ENCODE measurements at places on chromosomes 16 and 17. TPM values are rescaled to one million over a fixed set of nuclear protein-coding genes. Genes with fewer than 3 reads are reported as not detected.

Gene CHTF18
- total RNA-seq, result 7.9 TPM

Gene KRTAP4-4
- not detected for total RNA-seq

Gene ELMO3
- total RNA-seq, result 0.82 TPM

Gene ABCC12
- 0.86 TPM for total RNA-seq

Gene EME2
- 27.2 TPM for total RNA-seq

Gene TSPOAP1
- total RNA-seq, result 7.8 TPM

Gene MYBBP1A
- total RNA-seq, result 48.2 TPM

DNA sequence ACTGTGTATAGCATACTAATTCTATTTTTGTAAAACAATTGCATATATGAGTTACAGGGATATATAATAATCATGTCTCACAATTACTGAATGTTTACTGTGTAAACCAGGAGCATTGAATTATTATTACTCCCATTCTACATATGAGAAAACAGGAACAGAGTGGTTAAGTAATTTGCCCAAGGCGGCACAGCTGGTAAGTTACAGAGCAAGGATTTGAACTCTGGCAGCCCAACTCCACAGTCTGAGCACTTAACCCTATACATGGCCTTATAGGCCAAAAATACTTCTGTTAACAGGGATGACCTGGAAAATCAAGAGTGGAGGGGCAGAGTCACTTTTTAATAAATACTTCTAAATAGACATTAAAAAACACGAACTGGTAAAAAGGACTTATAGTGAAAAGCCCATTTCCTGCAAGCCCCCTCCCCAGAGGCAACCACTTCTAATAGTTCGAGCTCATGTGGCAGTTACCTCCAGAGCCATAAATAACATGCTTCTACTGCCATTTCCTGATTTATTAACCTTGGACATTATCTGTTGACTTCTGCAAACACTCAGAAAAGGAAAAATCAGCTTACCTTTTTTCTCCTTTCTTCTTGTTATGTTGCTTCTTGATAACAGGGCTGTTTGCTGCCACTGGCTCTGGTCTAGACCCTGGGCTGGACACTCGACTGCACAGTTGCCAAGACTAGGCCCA, 22.1 kb upstream of the ADGRG1 start:
- no peak for DNase-seq
- peaks cover 5% of the 10 kb centered on the region for H3K4me1 ChIP-seq
- H3K27ac ChIP-seq, result no peak overlapping the region

DNA sequence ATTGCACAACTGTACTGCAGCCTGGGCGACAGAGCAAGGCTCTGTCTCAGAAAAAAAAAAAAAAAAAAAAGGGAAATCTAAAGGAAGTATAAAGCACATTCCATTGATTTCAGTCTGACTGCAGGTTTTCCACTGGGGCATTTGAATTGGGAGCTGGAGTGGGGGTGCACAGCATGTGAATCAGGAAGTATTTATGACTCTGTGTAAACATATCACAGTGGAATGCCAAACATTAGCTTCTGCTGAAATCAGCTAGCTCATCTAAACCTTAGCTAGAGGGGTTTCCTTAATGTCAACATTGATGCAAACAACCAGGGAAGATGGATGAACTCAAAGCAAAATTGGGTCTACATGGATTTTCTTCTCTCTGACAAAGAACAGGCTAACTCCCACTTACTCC, 641.0 kb upstream of the EEF2KMT start:
- no peaks in the 10 kb centered on the region for H3K36me3 ChIP-seq
- no peaks in the 10 kb centered on the region for H3K27me3 ChIP-seq
- H3K4me1 ChIP-seq, result no peaks in the 10 kb centered on the region
- no peak for DNase-seq

DNA sequence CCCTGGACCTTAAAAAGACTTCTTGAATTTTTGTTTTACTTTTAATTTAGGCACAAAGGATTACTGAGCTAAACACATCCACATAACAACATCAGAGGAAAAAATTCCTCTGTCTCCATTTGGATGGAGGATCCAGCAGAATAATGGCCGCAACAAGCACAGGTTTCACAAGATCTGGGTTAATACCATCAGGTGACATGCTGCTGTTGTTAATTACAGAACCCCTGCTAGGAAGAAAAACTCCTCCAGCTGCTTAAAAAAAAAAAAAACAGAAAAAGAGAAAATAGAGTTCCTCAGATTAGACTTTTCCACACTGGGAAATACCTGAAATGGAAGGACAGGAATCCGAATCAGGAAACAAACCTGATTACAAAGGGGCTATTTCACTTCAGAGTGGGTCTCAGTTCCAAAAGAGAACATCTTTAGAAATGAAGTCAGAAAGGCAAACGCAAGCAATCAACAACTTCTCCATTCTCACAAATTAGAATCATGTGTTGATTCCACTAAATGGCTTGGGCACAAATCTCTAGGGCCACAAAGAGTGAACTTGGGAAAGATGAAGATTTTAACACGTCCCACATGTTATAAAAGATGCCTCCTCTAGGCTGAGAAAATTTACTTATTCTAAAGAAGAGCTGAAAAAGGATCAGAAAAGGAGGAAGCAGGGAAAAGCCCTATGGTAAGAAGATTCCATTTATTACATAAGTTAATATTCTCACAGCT, 44.0 kb downstream of the SPOP start:
- peaks cover 2% of the 10 kb centered on the region for H3K36me3 ChIP-seq
- no peak overlapping the region for H3K27ac ChIP-seq
- no peak for DNase-seq
- no peaks in the 10 kb centered on the region for H3K27me3 ChIP-seq
- H3K4me3 ChIP-seq, result no peak overlapping the region

- no peaks in the 10 kb centered on the region for H3K36me3 ChIP-seq
These were observed 2.4 kb downstream of the HSD17B1 start for GRCh38 chr17:42555122-42555622.

DNA sequence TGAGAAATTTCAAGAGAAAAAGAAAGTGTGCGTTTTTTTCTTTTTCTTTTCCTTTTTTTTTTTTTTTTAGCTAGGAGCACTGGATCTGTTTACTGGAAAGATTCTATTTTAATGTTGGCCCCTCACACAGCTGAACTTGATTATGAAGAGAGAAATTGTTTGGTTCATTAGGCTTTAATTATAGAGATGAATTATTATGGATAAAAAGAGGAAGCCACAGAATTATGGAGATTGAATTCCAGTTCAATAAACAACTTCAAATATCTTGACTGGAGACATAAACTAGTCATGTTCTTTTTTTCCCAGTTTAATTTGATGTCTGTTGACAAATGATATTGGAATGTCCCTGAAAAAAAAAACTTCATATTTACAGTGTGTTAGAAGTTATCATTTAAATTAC, 152.0 kb upstream of the HS3ST3A1 start:
- no peak overlapping the region for H3K27ac ChIP-seq
- H3K4me3 ChIP-seq, result no peak overlapping the region
- no peaks in the 10 kb centered on the region for H3K4me1 ChIP-seq
- H3K36me3 ChIP-seq, result no peaks in the 10 kb centered on the region
- H3K27me3 ChIP-seq, result no peaks in the 10 kb centered on the region

DNA sequence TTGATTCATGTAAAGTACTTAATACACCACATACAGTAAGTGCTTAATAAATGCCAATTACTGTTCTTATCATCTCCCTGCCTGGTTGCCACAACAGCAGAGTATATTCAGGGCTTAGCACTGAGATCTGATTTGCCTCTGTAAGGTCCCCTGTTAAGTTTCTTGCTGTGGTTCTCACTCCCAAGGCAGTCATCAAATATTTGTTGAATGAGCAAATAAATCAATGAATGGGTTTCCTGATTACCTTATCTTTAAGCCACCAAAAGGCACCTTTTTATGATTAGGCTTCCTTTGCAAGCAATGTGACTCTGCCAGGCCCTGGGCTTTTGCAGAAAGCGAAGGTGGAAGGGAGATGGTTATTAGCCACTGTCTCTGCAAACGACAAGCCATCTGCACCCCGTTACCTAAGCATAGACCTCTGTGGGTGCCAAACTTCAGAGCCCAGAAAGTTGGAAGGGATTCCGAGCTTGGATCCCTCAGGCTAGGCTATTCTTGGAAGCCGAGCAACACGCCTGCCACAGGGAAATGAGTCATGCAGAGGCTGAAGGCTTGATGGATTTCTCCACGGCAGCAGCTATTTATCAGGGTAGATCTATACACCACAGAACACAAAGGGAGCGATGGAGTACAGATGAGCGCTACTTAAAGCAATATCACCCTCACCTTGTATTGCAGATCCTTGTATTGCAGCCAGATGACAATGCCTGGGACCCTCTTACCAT, 102.0 kb downstream of the GRIN2A start:
- H3K4me3 ChIP-seq, result no peak overlapping the region
- H3K27me3 ChIP-seq, result no peaks in the 10 kb centered on the region
- no peak for DNase-seq
- H3K4me1 ChIP-seq, result no peaks in the 10 kb centered on the region

DNA sequence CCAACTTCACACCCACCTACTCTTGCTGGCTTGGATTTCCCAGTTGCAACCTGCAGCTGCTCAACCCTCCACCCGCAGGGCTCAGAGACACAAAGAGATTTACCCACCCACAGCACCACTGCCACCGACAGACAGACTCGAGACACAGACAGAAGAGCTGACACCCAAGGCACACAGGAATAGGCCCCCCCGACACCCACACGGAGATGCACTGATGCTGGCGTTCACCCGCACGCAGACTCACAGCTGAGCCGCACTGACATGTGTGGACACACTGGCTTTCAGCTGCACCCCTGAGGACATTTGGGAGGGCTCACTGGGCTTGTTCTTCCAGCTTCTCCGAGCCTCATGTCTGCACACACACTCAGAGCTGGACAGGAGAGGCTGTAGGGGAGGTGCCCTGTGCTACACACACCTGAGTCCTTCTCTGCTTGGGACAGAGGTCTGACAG, 8.2 kb downstream of the STX1B start:
- no peaks in the 10 kb centered on the region for H3K27me3 ChIP-seq
- H3K4me1 ChIP-seq, result peaks cover 4% of the 10 kb centered on the region

- H3K27ac ChIP-seq, result no peak overlapping the region
- DNase-seq, result no peak
- H3K36me3 ChIP-seq, result no peaks in the 10 kb centered on the region
- H3K4me3 ChIP-seq, result no peak overlapping the region
- no peaks in the 10 kb centered on the region for H3K4me1 ChIP-seq
These were observed 478.2 kb upstream of the CDH11 start for GRCh38 chr16:65600046-65600445.

GRCh38 chr17:67422897-67423296, 45.8 kb downstream of the PITPNC1 start:
- no peaks in the 10 kb centered on the region for H3K36me3 ChIP-seq
- no peaks in the 10 kb centered on the region for H3K27me3 ChIP-seq
- H3K4me1 ChIP-seq, result no peaks in the 10 kb centered on the region
- DNase-seq, result no peak

- no peaks in the 10 kb centered on the region for H3K27me3 ChIP-seq
- H3K4me1 ChIP-seq, result no peaks in the 10 kb centered on the region
- peak; percentile 14 for DNase-seq
- no peaks in the 10 kb centered on the region for H3K36me3 ChIP-seq
These were observed 189.7 kb downstream of the AXIN2 start for GRCh38 chr17:65371702-65372101.

DNA sequence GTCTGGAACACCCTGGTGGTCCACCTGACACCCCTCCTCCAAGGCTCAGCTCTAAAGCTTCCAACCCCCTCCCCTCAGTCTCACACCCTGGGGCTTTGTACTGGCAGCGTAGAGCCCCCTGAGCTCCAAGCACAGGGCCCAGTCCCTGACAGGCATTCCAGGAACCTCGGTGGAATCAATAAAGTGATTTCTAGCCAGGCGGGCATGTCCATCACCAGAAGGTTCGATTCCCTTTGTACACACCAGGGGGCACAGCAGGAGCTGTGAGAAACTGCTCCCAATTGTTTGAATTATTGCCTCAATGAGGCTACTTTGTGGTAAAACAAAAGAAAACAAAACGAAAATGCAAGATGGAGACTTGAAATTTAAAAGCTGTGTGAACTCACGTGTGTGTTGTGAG, 51.8 kb downstream of the SMPD3 start:
- peak; percentile 82 for DNase-seq
- H3K27ac ChIP-seq, result no peak overlapping the region
- peaks cover 12% of the 10 kb centered on the region for H3K4me1 ChIP-seq

DNA sequence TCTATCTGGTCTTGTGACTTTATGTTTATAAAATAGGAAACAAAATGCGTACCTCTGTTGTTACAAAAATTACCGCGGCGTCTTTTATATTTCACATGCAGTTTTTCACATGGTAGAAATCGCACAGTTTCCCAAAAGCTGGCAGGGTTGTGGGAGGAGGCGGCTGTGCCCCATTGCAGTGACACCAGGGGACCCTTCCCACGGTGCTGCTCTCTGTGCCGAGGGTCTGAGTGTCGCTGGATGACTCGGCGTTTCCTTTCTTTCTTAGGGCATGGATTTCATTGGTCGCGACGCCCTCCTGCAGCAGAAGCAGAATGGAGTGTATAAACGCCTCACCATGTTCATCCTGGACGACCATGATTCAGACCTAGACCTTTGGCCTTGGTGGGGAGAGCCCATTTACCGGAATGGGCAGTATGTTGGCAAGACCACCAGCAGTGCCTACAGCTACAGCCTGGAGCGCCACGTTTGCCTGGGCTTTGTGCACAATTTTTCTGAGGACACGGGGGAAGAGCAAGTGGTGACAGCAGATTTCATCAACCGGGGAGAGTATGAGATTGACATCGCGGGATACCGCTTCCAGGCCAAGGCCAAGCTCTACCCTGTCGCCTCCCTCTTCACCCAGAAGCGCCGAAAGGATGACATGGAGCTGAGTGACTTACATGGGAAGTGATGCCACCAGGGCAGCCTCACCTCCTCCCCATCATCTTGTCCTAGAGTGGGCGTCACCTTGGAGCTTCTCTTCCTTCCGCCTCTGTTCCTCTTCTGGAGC, 17.2 kb upstream of the CLEC18C start:
- H3K4me1 ChIP-seq, result no peaks in the 10 kb centered on the region
- no peak for DNase-seq
- peaks cover 36% of the 10 kb centered on the region for H3K36me3 ChIP-seq

GRCh38 chr17:73684183-73684582, 39.9 kb upstream of the SDK2 start:
- H3K27me3 ChIP-seq, result no peaks in the 10 kb centered on the region
- H3K36me3 ChIP-seq, result no peaks in the 10 kb centered on the region
- H3K4me1 ChIP-seq, result no peaks in the 10 kb centered on the region
- DNase-seq, result no peak
- no peak overlapping the region for H3K27ac ChIP-seq
- H3K4me3 ChIP-seq, result no peak overlapping the region

GRCh38 chr16:66604376-66605176, at the start of gene CMTM3:
Gene CMTM3, plus strand, starts transcription at chr16:66604704. Its CDS starts 102 bp downstream, at chr16:66604806.
- peaks cover 71% of the 10 kb centered on the region for H3K4me1 ChIP-seq
- H3K36me3 ChIP-seq, result no peaks in the 10 kb centered on the region
- no peaks in the 10 kb centered on the region for H3K27me3 ChIP-seq
- H3K27ac ChIP-seq, result no peak within 1 kb of the TSS

DNA sequence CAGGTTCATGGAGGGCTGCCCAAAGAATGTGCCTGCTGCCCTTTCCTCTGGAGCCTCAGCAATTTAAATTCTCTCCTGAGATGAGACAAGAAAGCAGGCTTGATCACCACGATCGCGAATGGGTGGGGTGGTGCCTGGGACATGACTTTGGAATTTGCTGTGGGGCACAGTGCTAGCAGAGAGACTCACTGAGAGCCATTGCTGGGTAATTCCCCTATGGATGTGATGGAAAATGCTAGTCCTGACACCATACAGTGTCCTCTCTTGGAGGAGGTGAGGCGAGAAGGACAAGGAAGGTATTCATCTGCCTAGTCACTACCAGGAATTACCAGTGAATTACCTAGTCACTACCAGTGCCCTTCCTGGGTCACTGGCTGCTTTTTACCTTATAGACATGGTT, 15.5 kb downstream of the FAM20A start:
- H3K27me3 ChIP-seq, result no peaks in the 10 kb centered on the region
- peaks cover 8% of the 10 kb centered on the region for H3K4me1 ChIP-seq
- H3K27ac ChIP-seq, result no peak overlapping the region
- no peaks in the 10 kb centered on the region for H3K36me3 ChIP-seq
- no peak overlapping the region for H3K4me3 ChIP-seq
- DNase-seq, result no peak

GRCh38 chr16:77556201-77556873, 121.5 kb upstream of the ADAMTS18 start:
- no peak overlapping the region for H3K27ac ChIP-seq
- DNase-seq, result no peak
- no peaks in the 10 kb centered on the region for H3K27me3 ChIP-seq
- H3K4me1 ChIP-seq, result no peaks in the 10 kb centered on the region
